ENCODE measurements at places on chromosomes 2 and 18.

- no peak for DNase-seq
Observed at GRCh38 chr2:118120401-118120780, 32.1 kb downstream of the INSIG2 start.

DNA sequence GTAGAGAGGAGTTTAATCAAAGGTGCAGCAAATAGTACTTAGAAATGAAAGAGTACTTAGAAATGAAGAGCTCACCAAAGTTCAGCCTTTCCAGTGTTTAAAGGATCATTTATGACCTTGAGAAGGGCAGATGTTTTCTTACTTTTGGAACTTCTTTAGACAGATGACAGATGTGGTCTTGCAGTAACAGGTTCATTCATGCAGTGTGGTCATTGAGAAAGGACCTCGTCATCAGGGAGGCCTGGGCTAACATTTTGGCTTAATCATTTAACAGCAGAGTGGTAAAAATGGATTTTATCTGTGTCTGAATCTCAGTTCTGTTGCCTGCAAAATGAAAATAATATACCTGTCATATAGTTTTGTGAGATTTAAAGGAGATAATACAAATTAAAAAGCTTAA lies 75.1 kb upstream of the NT5C1B start:
- no peak for DNase-seq

DNA sequence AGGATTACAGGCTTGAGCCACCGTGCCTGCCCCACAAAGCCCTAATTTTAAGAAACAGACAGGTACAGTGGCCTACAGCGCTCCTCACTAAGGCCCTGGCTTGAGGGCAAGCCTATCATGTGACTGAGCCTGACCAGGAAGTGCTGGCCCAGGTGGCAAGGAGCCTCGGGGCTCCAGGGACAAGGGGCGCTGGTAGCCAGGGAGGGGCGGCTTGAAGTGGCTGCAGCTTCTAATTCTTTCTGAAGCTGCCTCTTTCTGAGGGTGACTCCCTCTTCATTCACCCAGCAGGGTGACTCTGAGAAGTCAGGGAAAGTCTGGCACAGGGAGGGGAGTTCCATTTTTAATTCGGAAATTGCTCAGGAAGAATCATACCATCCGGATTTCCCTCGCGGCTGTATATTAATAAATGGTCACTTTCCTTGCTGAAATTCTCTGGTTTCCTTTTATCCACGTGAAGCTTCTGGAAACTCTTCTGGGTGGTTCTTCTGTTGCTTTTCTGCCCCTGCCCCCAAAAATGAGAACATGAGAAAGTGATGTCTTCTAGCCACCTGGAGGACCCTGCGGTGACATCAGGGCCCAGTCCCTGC lies 115.7 kb downstream of the FAM210A start:
- DNase-seq, result no peak

- DNase-seq, result no peak
Observed at GRCh38 chr18:37230768-37231167, 334.8 kb downstream of the CELF4 start.

- DNase-seq, result peak; percentile 69
Observed at GRCh38 chr2:72859831-72860262, 27.4 kb upstream of the SPR start.

GRCh38 chr2:241860184-241861078 lies 1.7 kb upstream of the PDCD1 start:
- no peak for DNase-seq

GRCh38 chr18:58638441-58638840 lies 9.6 kb upstream of the ALPK2 start:
- no peak for DNase-seq

DNA sequence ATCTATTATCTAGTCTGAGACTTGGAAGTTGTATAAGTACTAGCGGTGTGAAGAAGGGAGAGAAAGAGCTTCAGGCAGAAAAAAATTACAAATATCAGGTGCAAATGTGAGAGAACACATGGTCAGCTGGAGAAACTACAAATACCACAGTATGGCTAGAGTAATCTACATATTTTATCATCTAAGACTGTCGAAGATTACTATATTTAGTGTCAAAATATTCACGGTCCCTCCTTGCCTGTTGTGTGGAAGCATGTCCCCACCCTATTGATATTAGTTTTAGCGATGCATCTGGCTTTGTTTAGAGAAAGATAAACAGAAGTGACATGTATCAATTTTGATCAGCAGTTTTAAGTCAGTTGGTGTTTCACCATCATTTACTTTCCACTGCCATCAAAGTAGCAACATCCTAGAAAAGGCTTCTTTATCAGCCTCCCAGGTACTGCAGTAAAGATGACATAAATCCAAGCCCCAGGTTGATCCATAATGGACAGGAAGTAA lies 90.5 kb upstream of the ITGA4 start:
- DNase-seq, result no peak

- DNase-seq, result no peak
Observed at GRCh38 chr2:134362740-134363139, 108.9 kb downstream of the MGAT5 start.

DNA sequence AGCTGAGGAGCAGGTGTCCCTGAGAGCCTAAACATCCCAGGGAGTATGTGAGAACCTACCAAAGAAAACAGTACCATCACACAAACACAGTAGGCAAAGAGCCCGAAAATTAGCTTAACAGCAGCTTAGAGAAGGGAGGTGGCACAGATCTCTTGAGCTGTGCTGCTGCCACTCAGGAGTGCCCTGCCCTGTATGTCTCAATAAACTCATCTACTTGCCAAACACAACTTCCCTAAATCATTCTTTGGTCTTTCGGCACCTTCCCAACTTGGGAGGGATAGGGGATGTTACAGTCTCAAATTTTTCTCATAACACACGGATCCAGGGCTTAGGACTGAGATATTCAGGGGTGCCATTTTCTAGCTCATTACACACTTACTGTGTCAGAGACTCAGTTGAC lies 45.3 kb upstream of the C1D start:
- DNase-seq, result no peak

DNA sequence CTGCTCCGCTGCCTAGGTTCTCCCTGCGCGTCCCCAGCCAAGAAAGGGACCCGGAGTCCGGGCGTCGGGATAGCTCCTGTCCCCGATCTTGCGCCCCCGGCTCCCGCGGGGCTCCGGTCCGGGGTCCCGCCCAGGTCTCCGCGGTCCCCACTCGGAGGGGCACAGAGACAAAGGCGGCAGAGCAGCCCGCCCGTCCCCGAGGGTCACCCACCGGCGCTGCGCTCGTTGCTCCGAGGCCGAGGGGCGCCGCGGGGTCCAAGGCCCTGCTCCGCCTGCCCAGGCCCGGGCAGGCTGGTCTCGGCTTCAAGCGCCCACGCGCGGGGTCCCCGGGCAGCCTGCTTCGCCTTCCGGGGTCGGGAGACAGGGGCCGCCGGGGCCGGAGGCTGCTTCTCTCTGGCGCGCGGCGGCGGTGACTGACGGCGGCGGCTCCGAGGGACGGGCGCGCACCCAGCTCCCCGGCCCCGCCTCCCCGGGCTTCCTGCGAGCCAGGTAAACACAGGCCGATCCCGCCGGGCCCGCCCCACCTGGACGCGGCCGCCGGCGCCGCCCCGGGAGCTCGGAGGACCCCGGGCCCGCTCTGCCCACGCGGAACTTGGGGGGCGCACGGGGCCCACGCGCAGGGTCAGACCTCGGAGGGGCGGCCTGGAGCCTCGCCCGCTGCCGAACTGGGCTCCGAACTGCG lies at the start of gene MBP:
Gene MBP (minus strand): TSS at position 415 of the 682 bp plus-strand sequence. CDS start 27,522 bp downstream, outside the sequence.
- DNase-seq, result peak; percentile 60

- DNase-seq, result no peak
Observed at GRCh38 chr2:26582890-26583289, 58.3 kb downstream of the CIB4 start.

GRCh38 chr2:75199428-75200011 lies at the start of gene TACR1:
Gene TACR1 (minus strand): TSS chr2:75199520. CDS start chr2:75198934, 586 bp downstream.
- DNase-seq, result no peak

DNA sequence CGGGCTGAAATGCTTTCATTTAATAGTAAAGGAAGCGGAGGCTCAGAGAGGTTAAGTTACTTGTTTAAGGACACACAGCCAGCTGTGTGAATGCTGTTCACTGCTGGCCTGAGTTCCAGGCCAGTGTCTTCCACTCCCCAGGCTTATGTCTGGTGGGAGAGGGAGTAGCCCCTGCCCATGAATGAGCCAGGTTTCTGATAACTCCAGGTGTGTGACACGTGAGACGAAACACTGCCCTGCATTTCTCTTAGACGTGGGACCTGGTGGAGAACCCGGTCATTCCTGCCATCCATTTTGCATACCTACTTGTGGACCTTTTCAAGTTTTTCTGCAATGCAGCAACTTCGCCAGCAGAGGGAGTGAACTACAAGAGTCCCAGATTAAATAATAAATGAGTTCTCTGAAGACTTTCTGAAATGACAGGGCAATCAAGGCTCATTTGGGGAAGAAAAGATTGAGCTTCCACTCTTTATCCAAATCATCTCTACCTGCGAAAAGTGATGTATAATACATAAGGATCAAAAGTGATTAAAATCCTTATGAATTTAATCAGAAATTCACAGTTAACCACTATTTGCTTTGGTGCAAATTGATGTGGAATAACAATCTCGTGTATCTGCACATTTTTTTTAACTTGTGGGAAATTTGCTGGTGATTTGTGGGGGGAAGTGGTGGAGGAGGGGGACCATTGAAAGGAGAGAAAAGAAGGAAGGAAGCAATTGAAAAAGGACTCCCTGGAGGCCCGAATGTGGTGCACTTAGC lies 79.4 kb upstream of the ASB18 start:
- no peak for DNase-seq

Data from stimulated activated effector memory CD8-positive, alpha-beta T cell treated with anti-CD3 and anti-CD28 coated beads, Interleukin-12 subunit alpha, Interleukin-12 subunit beta, amount 100 ng/mL, for 72 hours (primary cell).